Kidney glomerular epithelial cell (primary cell): ENCODE measurements at places on chromosomes 1 and 21.
A peak's percentile ranks its signal among the peaks of the same experiment; 100 is the strongest.

DNA sequence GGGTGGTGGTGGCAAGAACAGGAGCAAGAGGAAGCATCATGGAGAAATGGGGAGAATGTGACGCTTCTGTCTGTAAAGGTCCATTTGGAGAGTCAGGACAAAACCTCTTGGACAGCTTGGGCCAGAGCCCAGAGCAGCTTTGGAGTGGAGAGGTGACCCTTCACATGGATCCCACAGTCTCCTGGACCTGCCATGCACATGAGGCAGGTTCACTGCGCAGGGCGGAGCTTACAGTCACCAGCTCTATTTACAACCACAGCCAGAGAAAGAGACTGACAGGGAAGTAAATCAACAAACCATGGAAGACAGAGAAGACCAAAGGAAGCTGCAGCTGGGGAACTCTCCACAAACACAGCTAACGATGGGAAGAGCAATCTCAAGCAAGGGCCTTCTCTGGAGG, 828 bp upstream of the RGS8 start:
- DNase-seq = no peak

GRCh38 chr1:155136748-155137147, 1.1 kb downstream of the SLC50A1 start:
- no peak for DNase-seq

DNA sequence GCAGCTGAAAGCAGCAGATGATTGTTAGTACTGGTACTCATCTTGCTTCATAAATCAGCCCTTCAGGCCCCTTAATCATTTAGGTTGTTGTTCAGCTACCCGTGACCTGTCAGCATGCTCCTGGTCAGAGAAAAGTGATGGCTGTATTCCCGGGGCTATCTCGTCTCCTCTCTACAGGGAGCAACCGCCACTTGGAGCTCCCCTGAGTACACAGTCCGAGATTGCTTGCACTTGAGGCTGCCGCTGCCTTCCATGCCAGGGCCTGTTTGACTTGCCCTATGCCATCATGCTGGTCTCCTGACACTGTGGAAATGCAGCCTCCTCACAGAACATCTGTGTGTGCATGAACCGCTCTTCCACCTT, 97.5 kb downstream of the SPATA46 start:
- no peak for DNase-seq

DNA sequence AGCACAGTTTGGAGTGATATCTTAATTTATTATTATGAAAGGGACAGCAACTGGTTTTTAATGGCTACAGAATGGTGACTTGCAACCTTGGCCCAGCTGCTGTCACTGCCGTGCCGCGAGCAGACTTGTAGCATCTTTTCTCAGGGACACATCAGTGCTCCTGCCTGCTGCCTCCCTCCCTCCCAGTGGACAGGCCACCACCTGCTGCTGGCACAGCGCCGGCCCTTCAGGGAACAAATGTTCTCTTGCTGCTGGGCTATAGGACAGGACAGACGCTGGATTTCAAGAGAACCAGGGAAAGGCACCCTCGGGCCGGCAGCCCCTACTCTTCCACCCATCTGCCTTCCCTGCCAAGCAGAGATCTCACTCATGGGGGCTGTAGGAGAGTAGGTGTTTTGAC, 413.8 kb upstream of the NFIA start:
- DNase-seq = no peak

DNA sequence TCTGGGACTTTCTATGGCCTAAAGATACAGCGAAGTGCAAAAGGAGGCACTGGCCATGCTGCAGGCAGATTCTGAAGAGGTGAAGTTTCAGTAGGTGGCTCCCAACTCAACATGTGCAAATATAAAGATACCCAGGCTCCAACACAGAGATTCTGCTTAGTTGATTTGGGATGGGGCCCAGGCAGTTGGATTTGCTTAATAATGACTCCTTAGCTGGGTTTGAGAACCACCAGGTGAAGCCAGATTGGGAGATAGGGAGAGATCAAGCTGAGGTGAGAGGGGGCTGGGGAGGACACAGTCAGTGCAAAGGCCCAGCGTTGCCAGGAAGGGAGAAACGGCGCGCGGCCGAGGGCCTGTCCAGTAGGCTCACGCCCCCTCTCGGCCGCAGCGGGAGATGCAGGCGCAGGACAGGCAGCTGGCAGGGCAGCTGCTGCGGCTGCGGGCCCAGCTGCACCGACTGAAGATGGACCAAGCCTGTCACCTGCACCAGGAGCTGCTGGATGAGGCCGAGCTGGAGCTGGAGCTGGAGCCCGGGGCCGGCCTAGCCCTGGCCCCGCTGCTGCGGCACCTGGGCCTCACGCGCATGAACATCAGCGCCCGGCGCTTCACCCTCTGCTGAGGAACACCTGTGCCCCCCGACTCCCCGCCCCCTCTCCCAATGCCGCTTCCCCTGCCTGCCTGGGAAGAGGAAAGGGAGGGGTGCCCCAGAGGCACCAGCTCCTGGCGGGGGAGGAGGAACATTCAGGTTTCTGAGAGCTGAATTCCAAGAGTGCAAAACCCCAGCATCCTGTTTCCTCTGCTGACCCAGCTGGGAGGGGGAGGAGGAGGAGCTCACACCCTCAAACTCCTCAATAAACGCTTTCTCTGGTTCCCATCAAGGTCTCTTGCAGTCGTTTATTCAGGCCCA, 1.2 kb downstream of the FAM167B start:
- DNase-seq = peak; percentile 17

DNA sequence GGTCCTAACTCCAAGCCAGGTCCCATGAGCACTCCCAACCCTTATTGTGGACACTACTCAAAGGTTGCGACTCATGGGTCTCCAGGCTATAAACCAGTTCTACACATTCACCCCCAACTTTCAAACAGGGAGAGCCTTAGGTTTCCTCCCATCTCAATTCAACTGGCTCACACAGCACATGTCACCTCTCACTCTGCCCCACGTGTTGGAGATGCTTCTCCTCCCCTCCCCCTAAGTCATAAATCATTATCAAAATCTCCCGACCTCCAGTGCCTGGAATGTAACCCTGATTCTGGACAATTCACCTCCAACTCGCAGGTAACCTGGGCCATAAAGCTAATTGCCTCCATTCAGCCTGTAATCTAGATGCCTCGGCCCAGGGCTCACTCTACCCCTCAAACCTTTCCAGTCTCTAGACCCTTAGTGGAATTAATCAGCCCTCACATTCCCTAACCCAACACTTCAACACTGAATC, 595 bp downstream of the AK2 start:
- peak; percentile 47 for DNase-seq

DNA sequence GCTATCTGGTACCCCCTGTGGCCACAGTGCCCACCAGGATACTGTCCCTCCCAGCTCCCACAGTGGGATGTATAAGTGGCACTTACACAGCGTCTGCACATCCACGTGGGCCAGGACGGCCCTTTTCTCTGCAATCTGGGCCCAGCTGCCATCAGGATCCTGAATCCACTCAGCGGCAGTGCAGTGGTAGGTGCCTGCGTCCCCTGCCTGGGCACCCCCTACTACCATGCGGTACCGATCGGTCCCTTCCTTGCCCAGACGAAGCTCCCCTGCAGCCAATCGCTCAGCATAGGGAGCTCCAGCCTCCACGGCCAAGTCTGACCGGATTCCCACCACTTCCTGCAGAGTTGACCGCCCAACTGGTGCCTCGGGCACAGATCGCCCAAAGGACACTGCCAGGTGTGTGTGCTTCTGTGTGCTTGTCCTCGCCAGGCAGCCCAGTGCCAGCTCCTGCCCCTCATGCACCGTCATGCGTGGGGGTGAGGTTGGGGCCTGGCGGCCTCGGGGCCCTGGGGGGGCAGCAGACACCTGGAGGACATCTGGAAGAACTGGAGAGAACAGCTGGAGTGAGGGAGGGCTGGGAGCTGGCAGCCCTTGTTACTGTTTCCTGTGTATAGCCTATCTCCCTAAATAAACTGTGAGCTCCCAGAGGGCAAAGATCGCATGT, 4.7 kb downstream of the IGSF8 start:
- DNase-seq = no peak

DNA sequence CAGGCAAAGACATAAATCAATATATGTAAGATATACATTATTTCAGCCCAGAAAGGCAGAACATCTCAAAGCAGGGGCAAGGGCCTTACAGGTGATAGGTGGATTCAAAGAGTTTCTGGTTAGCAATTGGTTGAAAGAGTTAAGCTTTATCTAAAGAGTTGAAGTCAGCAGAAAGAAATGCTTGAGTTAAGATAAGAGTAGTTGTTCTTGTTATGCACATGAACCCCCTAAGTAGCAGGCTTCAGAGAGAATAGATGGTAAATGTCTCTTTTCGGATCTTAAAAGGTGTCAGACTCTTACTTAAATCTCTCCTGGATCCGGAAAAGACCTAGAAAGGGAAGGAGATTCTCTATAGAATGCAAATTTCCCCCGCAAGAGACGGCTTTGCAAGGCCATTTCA, 8.3 kb upstream of the ZBTB40 start:
- no peak for DNase-seq

GRCh38 chr1:57832612-57833011, 408.8 kb upstream of the DAB1 start:
- no peak for DNase-seq

GRCh38 chr1:64839732-64840405, 95.0 kb downstream of the RAVER2 start:
- DNase-seq = no peak

DNA sequence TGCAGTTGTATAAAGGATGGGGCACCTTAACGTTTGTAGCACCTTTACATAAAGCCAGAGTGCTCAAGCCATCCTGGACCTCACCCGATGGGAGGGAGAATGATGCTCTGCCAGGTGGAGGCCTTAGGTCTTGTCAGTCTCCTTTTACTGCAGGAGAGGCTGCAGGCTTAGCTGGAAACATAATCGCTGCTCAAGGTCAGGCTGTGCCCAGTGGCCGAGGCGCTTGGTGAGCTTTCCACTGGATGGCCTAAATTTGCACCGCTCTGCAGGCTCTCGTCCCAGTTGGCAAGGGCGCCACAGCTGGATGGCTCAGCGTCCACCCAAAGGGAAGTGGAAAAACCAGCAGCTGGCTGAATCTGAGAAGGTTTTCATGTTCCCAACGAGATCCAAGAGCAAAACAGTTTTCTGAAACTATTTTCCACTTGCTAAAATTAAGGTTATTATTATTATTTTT, 438.9 kb downstream of the CAMTA1 start:
- DNase-seq = no peak

- peak; percentile 46 for DNase-seq
Measured at GRCh38 chr1:223363856-223364684, at the start of gene SUSD4. Gene SUSD4 (minus strand): TSS chr1:223364176. CDS start chr1:223363425, 751 bp downstream.

- DNase-seq = no peak
Measured at GRCh38 chr1:195954848-195955247, 653.4 kb downstream of the KCNT2 start.

DNA sequence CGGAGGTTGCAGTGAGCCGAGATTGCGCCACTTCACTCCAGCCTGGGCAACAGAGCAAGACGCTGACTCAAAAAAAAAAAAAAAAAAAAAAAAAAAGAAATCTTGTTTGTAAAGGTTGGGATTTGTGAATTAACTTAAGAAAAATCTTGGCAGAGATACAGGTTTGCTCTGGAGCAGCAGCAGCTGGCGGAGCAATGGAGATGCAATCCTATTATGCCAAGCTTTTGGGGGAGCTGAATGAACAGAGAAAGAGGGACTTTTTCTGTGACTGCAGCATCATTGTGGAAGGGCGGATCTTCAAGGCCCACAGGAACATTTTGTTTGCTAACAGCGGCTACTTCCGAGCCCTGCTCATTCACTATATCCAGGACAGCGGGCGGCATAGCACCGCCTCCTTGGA, 5.6 kb downstream of the ZBTB8B start:
- DNase-seq = no peak

GRCh38 chr1:205172729-205173366, 38.7 kb downstream of the DSTYK start:
- peak; percentile 94 for DNase-seq

DNA sequence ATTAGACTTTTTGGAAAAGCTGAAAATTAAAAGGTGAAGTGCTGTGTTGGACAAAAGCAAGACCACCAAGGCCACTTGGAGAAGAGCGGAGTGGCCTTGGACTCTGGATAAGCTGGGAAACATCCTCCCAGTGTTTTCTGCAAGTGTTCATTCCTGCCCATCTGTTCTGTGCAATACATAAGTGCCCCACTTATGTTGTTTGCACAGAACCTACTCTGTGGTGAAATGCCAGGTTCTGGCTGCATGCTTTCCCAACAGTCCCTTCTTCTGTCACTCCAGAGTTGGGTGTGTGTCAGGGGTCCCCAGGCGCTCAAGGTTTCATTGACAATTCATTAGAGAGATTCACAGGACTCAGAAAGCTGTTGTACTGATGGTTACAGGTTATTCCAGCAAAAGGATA, 30.3 kb downstream of the NHLH2 start:
- no peak for DNase-seq

DNA sequence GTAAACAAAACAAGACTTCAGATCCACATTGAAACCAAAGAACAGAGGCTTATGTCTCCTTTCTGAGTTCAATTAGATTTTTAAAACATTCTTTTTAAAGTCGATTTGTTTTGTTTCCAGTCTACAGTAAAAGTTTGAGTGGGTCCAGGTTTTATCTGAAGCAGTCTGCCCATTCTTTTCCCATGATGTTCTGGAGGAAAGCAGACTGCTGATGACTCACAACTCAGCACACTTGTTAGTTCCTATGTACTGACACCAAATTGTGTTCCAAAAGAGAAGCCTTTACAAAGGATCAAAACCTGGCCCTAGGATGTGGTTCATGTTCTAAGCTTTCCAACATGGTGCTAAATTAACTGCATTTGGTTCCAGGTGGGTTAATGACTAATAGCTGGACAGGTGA, 11.4 kb upstream of the CCN1 start:
- DNase-seq = no peak

- no peak for DNase-seq
Measured at GRCh38 chr1:188194916-188195315, 1366.2 kb downstream of the PLA2G4A start.

DNA sequence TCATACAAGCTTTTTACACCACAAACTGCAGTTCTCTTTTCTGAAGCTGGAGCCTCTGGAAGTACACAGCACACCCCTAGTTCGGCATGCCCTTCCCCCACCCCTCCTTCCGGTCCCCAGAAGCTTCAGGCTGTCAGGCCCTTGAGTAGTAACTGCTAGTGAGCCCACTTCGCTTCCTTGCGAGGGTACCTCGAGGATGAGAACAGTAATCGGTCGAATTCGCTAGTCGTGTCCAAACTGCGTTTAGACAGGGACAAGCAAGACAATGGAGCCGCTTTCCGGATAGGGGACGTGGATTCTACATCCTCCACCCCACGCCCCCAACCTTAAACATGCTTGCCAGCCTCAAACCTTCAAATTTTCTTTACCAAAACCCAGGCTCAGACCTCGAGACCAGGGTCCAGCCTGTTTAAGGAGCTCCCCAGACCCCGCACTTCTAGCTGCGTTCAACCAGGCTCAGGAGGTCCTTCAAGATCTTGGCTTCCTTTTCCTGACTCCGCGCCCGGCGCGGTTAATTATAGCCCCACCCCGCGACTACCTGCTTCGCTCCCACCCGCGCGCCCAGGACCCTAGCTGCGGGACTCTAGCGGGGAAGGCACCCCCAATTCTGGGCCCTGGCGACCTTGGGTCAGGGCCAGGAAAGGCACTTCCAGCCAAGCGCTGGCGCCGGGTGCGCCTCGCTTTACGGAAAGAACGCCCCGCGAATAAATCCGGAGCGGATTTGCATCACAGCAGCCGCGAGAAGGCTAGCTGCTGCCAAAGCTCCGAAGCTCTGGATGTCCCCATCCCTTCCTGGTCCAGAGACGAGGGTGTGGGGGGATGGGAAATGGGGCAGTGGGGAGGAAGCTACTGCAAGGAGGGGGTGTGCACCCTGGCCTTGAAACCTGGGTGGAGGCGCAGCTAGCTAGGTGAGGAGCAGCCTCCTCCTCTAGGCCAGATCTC, 8.1 kb upstream of the TSPAN1 start:
- DNase-seq = no peak
